EH (cell line): ENCODE measurements at places on chromosomes 1 and 21.

DNA sequence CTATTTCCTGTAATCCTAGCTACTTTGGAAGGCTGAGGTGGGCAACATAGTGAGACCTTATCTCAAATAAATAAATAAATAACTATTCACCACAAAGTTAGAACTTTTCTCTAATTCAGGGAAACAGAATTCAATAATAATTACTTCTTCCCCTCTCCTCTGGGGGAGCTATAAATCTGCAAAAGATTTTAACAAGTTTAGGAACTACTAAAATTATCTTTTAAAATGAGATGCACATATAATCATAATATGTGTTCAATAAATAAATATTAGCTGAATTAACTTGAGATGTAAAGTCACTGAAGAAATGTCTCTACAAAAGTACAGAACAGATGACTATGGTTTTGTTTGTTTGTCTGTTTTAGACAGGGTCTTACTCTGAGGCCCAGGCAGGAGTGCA lies 14.1 kb downstream of the WDR47 start:
- DNase-seq, result no peak

DNA sequence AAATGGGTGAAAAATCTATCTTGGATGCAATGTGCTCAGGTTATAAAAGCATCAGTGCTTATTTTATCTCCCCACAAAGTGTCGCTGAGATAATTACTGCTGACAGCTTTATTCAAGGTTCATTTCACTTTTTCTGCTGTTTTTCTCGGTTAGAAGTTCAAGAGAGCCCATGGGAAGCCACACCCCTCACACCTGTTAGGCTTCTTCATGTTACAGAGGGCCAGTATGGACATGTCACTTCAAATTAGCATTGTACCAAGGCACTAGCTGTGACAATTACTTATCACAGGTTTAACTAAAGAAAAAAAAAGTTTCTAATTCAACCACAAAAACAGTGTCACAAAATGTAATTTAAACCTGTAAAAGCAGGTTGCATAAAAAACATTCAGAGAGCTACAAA lies 187.3 kb upstream of the DMRTA2 start:
- DNase-seq, result no peak

DNA sequence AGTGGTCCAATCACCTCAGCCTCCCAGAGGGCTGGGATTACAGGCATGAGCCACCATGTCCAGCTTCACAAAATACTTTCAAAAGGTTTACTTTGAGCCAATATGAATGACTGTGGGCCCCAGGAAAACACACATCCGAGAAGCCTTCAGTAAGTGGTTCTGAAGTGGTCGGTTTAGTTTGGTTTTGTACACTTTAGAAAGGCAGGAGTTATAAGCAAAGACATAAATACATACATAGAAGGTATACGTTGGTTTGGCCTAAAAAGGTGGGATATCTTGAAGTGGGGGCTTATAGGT lies 3.2 kb upstream of the MIB2 start:
- no peak for DNase-seq

DNA sequence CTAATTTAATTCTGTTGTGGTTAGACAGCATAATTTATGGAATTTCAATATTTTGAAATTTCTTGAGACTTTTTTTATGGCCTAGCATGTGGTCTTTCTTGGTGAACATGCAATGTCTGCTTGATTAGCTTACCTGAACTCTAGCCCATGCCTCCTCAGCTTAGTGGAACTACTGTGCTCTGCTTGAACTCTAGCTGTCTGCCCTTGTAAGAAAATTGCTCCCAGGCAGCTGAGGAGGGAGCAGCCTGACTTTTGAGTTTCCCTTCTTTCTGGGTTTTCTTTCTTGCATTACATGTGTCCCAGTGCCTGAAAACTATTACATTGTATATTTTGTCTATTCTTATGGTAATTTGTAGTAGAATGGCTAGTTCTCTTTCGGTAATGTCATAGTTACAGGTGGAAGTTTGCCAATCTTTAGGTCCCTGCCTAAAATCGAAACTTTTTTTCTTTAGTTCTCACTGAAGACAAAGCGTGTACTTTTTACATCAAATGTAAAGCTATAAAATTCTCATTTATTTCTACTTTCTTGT lies 105.3 kb downstream of the MAST2 start:
- DNase-seq, result no peak
